IPS DF 6.9 (cell line): ENCODE measurements at places on chromosomes 5 and 9.

DNA sequence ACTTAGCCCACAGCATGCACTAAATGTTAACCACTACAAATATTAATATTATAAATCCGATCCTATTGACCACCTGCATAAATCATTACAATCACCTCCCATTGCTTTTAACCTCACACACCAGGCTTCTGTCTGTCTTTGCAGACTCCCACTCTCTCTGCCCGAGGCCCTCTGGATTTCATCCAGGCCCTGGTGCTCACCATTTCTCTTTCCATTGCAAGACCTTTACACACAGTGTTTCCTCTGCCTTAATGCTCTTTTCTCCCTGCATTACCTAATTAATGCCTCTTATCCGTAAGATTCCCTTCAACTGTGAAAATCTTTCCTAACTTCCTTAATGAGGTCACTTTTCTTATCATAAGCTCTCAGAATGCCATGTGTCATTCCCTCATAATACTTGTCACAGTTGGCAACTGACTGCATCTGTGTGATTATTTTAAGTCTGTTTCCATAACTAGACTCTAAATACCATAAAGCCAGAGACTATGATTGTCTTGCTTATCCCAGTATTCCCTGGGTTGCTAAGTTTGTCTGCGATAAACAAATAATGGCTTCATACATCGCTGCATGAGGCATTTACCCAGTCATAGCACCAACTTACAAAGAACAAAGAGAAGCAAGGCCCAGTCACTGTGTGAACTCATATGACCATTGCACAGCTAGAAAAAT, 155.1 kb downstream of the CCDC192 start:
- DNase-seq = no peak
- no peak overlapping the region for H3K4me3 ChIP-seq
- H3K4me1 ChIP-seq = no peaks in the 10 kb centered on the region
- H3K36me3 ChIP-seq = no peaks in the 10 kb centered on the region
- H3K27me3 ChIP-seq = no peaks in the 10 kb centered on the region
- no peak overlapping the region for H3K27ac ChIP-seq

- H3K27me3 ChIP-seq = no peaks in the 10 kb centered on the region
- H3K4me1 ChIP-seq = no peaks in the 10 kb centered on the region
- H3K36me3 ChIP-seq = no peaks in the 10 kb centered on the region
- no peak for DNase-seq
- no peak overlapping the region for H3K27ac ChIP-seq
These were observed 150.8 kb upstream of the GRHPR start for GRCh38 chr9:37271679-37272078.

- no peak overlapping the region for H3K4me3 ChIP-seq
- H3K36me3 ChIP-seq = no peaks in the 10 kb centered on the region
- peaks cover 20% of the 10 kb centered on the region for H3K4me1 ChIP-seq
These were observed 18.4 kb downstream of the CXXC5 start for GRCh38 chr5:139666551-139666950.

DNA sequence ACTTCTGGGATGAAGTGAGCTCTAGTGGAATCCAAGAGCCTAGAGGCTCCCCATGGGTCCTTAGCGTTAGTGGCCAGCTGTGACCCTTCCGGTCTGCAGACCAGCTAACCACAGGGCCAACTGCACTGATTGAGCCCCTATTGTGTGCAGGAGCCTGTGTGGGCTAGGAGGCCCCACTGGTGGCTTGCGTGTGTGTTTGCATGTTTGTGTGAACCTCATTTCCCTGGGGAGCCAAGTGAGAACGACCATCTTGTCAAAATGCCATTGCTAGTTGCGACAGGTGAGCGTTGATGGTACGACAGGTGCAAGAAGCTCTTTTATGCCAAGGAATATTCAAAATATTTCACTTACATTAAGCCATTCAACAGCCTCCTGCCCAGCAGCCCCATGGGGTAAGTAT, 44.1 kb upstream of the ANKRD33B start:
- no peak overlapping the region for H3K4me3 ChIP-seq
- no peak for DNase-seq
- H3K27me3 ChIP-seq = no peaks in the 10 kb centered on the region
- no peaks in the 10 kb centered on the region for H3K36me3 ChIP-seq
- H3K27ac ChIP-seq = no peak overlapping the region

- DNase-seq = no peak
- H3K27me3 ChIP-seq = no peaks in the 10 kb centered on the region
- H3K27ac ChIP-seq = no peak overlapping the region
- no peaks in the 10 kb centered on the region for H3K4me1 ChIP-seq
- no peak overlapping the region for H3K4me3 ChIP-seq
These were observed 6.9 kb upstream of the IGFBPL1 start for GRCh38 chr9:38431116-38431515.
